ENCODE measurements at places on chromosomes 5 and 9.

- DNase-seq = no peak
Observed at GRCh38 chr9:89340332-89340731, 22.0 kb downstream of the SECISBP2 start.

- DNase-seq = no peak
Observed at GRCh38 chr5:179994583-179995323, 76.8 kb downstream of the RNF130 start.

- no peak for DNase-seq
Observed at GRCh38 chr5:113103330-113103729, 126.7 kb downstream of the DCP2 start.

DNA sequence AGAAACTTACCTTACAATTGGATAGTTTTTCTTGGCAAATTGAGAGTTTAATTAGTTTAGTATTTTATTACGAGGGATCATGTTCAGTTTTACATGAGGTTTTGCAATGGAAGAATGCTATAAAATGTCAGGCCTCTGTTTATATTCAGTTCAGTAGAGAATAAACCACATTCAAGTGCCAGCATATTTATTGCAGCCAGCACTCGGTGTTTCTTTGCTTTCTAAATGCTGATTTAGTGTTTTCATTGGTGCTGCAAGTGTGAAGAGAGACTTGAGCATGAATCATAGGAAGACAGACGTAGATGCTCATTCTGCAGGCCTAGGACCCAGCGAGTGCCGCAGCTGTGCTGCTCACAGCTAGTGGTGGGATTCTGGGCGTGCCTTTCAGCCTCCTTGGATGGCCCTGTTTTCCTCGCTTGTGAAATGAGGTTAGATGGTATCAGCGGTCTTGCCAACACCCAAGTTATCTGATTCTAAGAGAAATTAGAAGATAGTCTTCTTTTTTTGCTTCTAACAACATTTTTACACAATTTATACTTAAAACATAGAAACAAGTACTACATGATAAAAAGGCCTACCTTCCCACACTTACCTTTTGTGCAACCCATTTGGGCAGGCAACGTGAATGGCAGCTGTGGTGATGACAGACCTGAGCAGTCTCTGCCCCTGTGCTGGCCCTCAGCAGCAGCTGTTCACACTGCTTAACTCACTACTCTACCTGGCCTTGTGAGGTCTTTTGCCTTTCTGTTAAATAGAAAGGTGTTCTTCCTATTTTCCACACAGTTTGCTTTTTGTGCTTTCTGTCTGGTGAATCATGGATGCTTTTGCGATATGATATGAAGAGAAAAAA lies 26.8 kb upstream of the TNFAIP8 start:
- DNase-seq = no peak

DNA sequence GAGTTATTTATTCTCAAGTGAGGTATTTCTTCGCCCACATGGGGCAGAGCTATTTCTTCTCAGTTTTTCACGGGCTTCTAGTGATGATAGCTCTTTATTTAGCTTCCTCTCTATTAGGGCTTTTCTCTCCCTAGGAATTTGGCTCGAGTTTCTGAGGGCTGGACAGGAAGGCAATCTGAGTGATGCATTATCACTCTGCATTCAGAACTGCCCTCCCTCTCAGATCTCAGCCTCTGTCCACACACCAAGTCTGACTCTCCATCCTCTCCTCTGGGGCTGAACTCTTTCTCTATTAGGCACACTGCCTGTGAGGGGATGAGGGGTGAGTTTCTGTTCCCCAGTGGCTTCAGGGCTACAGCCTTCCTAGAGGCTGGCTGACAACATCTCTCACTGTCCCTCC lies 14.9 kb upstream of the SCAMP1 start:
- DNase-seq = no peak

DNA sequence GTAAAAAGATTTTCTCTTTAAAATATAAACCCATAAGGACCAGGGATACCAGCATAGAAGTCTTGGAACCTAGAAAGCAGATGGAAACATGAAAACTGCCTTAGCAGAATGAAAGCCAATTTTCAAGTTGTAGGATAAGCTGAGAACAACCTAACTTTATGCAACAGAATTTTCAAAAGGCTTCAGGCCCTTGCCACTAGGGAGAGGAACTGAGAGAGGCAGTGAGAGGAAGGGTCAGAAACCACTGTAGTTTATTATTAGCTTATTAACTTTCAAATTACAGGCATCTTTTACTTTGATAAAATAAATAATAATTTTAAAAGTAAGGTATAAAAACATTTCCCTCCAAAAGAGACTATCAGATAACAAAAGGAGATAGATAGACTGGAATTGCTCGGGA lies 33.4 kb downstream of the FAM81B start:
- DNase-seq = no peak

- no peak for DNase-seq
Observed at GRCh38 chr9:114259798-114260523, 62.9 kb upstream of the ORM1 start.

- no peak for DNase-seq
Observed at GRCh38 chr5:169494941-169495548, 88.5 kb upstream of the SPDL1 start.

DNA sequence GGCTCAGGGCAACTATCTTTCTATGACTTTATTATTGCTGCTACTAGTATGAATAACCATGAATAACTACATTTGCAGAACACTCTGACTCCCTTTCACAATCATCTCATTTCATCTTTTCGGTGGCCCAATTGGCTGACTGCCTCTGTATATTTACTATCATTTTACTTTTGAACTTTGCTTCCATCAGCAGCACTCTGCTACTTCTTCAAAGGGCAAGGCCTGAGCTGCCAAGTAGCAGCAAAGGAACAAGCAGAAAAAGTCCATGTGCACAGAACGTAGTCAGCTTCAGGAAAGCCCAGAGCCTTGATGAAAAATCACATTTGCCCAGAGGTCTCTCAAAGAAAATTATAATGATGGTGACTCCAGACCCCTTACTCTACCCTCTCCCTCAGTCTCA lies 214.5 kb upstream of the PUM3 start:
- no peak for DNase-seq

All from HCT116 (cell line).